ENCODE measurements at places on chromosomes 11 and 22. TPM values are rescaled to one million over a fixed set of nuclear protein-coding genes. Genes with fewer than 3 reads are reported as not detected.

- DNase-seq: no peak
These were observed 2.8 kb downstream of the SLC17A6 start for GRCh38 chr11:22340701-22341587.

DNA sequence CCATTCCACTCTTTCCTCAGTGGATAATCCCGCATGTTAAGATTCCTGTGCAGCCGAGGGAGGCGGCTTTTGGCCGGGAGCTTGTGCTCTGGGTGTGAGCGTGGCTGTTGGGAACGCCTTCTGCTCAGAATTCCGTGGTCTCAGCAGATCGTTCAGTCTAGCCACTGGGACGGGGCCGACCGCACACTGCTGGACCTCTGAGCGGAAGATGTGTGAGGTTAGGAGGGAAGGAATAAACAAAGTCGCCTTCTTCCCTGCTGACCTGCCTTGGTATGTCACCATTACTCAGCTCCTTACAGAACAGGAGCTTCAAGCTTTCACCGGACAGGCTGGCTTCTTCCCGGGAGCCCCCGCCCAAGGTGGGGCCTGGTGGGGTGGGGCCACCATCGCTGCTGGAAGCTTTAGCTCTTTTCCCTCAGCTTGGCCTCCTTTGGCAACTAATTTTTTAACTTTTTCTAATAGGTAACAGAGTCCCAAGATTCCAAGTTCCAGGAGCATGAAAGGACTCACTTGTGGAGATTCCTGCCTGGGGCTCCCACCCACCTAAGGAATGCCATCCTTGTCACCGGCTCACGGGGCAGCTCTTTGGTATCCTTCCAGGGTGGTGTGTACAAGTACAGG is 22.5 kb upstream of the SEPTIN5 start:
- DNase-seq: peak; percentile 69

- DNase-seq: no peak
These were observed 86.0 kb downstream of the GRIK4 start for GRCh38 chr11:120597250-120598215.

RGL4 gene
- total RNA-seq: not detected

GRCh38 chr11:92702805-92703448 is 266.5 kb upstream of the MTNR1B start:
- DNase-seq: no peak

GRCh38 chr11:32722255-32722654 is 72.2 kb downstream of the CCDC73 start:
- DNase-seq: no peak

GRCh38 chr22:47307326-47307725 is 544.9 kb downstream of the TBC1D22A start:
- DNase-seq: no peak

All from right cardiac atrium (tissue), 5 donors.